ENCODE measurements at places on chromosomes 2 and 18.

- no peak for DNase-seq
Measured at GRCh38 chr18:78244779-78245178, 734.8 kb upstream of the SALL3 start.

DNA sequence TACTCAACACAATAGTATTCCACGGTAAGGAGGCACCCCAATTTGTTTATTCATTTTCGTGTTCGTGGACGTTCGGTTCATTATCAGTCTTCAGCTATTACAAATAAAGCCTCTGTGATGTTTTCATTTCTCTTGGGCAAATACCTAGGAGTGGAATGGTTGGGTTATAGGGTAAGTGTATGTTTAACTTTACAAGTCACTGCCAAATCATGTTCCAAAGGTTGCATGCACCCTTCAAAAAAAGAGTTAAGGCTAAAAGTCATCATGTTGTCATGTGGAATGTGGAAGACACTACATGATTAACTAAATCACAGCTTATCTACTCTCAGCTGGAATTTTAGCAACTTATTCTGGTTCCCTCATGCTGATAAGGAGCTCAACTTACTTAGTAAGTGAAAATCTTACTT lies 15.8 kb downstream of the INO80C start:
- DNase-seq, result no peak

DNA sequence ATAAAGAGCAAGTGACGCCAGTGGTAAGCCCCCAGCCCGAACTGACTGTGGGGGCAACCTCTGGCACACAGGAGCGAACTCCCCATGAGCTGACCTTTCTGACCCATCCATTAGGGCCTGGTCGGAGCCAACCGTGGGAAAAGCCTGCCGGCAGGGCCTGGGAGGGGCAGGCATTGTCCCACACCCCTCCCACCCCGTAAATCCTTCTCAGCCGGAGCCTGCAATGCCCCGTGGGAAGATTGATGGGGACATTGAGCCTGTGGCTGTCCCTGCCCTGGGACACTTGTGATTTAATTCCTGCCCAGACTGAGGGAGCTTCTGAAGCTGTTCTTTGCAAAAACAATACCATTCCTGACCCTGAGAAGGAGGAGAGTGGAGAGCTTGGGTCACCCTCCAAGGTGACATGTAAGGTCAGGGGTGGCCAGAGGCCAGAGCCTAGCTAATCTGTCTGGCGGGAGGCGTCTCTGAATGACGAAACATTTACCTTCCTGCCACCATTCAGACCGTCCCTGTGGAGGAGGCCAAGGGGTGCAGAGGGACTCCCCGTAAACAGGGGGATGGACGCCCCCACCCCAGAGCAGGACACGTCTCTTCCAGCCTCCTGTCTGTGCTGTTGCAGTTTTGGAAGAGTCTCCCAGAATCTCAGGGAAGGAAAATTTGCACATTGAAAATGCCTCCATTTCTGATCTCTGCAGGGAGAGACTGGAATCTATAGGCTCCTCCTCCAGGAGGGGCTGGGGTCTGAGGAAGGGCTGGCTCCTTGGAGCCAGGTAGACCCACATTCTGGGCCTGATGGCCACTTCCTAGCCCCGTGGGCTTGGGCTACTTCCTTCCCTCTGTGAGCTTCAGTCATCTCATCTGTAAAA lies 51.2 kb upstream of the HS6ST1 start:
- no peak for DNase-seq

DNA sequence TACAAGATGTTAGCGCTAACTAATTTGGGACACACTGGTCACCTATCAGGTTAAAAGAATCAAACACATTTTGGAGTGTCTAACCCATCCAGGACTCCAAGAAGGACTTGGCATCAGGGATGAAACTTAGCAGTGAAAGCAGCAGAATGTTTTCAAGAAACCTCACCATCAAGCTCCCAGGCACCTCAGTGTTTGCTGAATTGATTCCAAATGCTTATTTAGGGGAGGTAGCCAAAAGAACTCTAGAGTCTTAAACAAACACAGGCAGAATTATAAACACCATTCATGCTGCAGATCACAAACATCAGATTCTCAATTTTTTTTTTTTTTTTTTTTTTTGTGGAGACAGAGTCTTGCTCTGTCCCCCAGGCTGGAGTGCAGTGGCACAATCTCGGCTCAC lies 122.8 kb upstream of the UXS1 start:
- no peak for DNase-seq

DNA sequence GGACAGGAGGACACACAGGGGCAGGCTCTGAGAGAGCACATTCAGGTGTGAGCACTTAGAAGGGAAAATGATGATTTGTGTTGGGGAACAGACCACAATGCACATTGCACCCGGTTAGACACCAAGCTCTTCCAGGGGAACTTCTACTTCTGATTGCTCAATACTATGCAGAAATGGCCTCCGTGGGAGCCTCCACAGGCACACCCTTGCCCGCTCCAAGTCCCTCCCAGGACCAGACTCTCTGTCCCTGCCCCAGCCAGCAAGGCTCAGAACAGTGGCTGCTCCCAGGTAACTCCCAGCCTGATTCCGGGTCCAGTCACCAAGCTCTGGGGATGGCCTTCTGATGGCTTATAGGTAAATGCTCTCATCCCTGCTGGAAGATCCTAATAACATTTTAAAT lies 56.2 kb downstream of the BCL2L11 start:
- DNase-seq, result no peak

- no peak for DNase-seq
Measured at GRCh38 chr2:224260372-224261020, 141.4 kb downstream of the FAM124B start.

- no peak for DNase-seq
Measured at GRCh38 chr2:1677821-1678165, 66.5 kb downstream of the PXDN start.

DNA sequence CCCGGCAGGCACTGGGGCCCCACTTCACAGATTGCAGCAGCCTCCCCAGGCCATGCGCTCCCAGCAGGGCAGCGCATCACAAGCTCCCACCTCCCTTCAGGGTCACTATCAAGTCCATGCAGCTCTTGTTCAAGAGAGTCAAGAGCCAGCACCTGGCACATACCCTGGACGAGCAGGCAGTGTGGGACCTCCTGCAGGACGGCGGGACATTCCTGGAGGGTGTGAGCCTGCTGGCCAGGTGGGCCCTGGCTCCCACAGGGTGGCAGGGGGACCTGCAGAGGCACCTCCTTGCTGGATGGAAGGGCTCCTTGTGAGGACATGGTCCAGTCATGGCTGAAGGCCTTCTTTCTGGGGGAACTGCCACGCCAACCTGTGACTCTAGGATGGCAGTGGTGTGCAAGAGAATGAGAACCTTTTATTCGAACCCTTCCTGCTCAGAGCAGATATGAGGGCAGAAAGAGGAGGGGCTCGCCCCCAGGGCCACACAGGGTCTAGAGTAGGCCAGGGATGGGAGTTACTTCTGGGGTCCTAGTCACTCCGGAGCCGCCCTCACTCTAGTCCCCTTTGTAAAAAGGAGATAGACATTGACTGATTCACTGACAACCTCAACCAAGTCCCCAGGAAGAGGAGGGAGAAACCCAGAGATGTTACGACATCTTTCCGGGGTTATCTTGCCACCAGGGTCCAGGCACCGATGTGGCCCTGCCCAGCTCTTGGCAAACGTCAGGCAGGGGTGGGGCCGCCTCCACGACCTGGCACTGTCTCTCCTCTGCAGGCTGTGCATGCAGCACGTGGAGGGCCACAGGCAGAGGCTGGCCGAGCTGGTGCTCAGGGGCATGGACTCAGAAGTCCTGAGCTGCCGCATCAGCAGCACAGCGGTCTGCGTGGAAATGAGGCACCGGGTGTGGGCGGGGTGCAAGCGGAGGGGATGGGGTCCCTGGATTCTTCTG lies 31.3 kb downstream of the HJURP start:
- no peak for DNase-seq

DNA sequence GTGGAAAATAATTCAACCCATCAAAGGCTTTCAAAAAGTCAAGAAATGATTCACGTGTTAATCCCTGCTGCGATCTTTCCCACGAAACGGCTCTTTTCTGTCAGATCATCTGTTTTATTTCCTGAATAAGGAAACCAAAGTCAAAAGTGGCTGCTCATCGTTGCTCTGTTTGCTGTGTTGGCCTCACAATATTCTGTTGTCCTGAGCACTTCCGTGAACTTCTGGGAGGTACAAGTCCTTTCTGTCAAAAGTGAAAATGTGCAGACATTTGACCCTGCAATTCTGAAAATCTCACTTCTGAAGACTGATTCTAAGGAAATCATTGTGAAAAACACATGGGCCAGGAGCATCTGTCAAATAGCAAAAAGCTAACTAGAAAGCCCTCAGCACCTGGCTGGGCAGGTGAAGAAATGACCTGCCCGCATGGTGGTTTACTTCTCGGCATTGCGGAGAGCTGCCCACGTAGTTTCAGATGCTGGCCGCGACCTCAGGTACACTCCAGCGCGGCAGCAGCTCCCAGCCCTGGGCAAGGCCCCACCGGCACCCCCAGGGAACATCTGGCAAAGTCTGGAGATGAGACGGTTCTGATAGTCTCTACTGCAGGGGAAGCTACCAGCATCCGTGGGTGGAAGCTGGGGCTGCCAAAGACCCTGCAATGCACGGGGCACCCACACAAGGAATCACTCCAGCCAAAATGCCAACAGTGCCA lies 31.9 kb upstream of the GPC1 start:
- no peak for DNase-seq

- no peak for DNase-seq
Measured at GRCh38 chr2:221969087-221969829, 329.5 kb downstream of the PAX3 start.

GRCh38 chr2:104344306-104344705 lies 509.6 kb upstream of the POU3F3 start:
- no peak for DNase-seq

- DNase-seq, result no peak
Measured at GRCh38 chr2:43718530-43719124, 42.4 kb upstream of the C1GALT1C1L start.

GRCh38 chr18:37684590-37684989 lies 119.0 kb upstream of the CELF4 start:
- no peak for DNase-seq

DNA sequence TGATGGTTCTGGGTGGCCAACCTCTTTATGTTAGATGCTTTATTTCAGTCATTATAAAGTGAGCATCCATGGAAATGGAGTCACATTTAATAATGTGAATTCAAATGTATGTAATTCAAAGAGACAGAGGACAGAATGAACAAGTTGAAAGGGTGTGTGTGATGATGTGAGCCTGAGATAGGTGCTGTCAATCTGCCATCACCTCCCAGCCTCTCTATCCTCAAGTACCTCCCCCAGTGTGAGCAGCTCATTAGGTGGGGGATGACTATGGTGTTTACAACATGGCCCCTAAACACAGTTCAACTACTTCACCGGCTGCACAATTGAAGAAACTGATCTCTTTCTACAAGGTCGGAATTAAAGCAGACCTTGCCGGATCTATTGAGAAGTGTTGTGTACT lies 74.7 kb upstream of the IGFBP5 start:
- DNase-seq, result no peak

DNA sequence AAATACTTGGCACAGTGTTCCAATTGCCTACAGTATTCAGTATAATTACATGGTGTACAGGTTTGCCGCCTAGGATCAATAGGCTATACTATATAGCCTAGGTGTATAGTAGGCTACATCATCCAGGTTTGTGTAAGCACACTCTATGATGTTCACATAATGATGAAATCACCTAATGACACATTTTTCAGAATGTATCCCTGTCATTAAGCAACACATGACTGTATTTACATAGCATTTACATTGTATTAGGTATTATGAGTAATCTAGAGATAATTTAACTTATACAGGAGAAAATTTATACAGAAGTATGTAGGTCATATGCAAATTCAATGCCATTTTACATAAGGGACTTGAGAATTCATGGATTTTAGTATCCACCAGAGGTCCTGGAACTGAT lies 35.4 kb downstream of the SCN7A start:
- no peak for DNase-seq

DNA sequence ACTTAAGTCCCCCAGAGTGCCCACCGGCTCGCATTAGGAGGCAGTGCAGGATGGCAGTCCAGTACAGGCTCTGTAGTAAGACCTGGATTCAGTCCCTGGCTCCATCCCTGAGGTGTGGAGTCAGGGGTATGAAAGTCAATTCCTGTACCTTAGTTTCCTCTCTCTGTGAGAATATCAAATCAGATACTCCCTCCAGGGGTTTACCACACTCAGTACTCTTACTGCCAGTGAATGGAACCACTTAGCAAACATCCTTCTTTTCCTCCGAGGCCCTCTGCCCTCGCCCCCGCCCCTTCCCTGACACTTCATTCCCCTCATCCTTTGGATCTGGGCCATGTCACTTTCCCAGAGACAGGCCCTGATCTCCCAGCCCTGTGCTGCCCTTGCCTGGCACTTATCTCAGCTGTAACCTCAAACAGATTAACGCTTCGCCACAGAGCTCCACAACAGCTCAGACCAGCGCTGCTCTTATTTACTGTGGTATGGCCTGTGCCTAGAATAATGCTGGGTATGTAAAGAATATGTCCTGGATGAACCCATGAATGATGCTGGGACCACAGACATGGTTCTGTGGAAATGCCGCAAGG lies 159.0 kb upstream of the TMEM200C start:
- DNase-seq, result no peak

DNA sequence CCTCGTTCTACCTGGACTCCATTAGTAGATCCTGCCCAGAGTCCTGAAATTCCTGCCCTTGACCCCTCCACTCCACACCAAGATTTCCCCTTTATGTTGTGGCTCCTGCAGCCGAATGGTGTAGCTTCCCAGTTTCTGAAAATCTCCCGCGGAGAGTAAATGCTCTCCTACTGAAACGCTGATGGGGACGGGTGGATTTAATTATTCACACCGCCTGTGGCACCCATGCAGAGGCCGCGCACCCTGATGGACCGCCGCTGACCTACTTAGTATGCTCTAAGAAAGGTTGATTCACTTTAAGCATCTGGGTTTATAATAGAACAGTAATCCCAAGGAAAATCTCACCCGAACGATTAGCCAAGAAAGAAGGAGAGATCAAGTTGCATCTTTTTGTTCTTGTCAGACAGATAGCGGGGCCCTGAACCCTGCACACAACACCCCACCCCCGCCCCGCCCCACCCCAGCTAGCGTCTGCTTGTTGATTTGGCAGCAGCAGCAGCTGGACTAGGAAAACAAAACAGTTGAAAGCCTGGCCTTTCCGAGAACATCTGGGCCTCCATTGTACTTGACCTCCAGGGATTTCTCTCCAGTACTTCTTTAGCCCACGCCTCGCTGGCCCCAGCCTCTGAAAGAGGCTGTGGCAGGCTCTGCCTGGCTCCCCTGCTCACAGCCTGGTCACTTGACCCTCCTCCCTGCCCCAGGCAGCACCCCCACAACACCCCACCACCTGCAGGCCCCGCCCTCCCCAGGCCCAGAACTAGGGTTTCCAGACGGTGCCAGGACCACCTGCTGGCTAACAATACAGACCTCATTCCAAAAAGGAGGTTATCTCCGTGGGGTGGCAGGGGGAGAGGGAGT lies 53.6 kb downstream of the DPYSL5 start:
- DNase-seq, result no peak
